ENCODE measurements at places on chromosomes 4 and X.

DNA sequence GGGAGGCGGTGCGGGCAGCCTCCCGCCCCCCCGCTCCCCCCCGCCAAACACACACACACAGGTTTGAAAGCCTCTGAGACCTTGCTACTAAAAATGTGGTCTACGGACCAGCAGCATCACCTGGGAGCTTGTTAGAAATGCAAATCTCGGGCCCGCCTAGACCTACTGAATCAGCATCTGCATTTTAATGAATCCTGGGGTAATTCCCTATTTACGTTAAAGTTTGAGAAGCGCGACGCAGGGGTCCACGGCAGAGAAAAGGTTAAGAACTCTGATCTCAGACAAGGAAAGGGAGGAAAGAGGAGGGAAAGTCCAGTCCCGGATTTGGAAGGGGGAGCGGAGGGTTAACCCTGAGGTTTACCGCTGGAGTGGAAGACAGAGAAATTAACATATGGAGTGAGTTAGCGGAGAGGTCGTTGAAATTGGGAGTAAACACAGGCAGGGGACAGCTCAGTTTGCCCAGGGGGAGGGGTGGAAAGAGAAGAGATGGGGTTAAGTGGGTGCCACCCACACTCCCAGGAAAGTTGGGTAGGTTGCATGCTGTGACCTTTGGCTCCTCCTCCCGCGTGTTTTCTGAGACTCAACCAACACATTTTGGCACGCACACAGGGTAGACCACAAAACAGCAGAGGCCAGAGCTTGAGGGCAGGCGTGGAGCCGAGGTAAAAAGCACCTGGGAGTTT lies 483.6 kb downstream of the BCOR start:
- DNase-seq: no peak

DNA sequence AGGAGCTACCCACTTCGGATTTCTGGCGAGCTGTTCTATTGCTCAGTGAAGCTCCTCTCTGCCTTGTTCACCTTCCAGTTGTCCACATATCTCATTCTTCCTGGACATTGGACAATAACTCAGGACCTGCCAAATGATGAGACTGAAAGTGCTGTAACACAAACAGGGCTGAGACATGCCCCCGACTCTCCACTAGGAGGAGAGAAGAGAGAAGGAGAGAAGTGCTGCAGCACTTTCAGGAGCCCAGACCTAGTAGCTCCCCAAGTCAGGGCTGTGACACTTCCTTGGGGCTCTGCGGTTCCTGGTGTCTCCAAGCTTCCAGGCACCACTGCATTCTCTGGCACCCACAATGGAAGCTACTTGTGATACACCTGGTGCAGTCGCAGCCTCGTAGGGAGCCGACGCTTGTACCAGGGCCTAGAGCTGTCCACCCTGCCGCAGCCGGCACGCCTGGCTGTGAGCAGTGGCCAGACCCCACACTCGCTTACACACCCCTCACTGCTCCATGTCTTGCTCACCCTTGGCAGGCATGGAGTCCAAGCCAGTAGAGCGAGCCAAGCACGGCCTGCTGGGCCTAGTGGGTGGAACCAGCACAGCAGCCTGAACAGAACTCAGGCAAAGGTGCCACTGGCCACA lies 234.9 kb downstream of the TECRL start:
- DNase-seq: no peak

DNA sequence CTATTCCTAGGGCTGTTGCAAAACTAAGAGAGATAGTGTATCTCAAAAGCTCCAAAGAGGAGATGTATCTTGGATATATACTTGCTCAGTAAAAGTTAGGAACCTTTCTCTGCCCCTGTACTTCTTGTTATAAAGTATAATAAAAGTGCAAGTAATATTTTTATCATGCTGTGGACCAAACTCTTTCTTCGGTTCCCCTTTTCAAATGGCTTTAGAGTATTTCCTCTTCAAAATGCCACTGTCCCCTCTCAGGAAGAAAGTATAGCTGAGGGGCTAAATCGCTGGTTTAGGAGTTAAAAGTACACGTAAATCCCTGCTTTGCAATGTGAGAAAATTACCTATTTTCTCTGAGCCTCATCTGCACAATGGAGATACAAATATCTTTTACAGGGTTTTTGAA lies 169.1 kb upstream of the FTHL17 start:
- no peak for DNase-seq

- DNase-seq: no peak
These were observed 30.3 kb downstream of the TLR10 start for GRCh38 chr4:38752372-38752940.

- no peak for DNase-seq
These were observed 312.9 kb downstream of the TRIML1 start for GRCh38 chr4:188452097-188452496.

GRCh38 chrX:14529290-14529989 lies at the start of gene GLRA2:
Gene GLRA2 (plus strand): TSS chrX:14529536. CDS start chrX:14530058, 522 bp downstream.
- DNase-seq: no peak

- no peak for DNase-seq
These were observed 203.0 kb downstream of the AFAP1 start for GRCh38 chr4:7736436-7737267.

GRCh38 chr4:87734936-87735335 lies 64.4 kb upstream of the IBSP start:
- no peak for DNase-seq

GRCh38 chr4:25092139-25092538 lies 61.4 kb upstream of the LGI2 start:
- DNase-seq: no peak

DNA sequence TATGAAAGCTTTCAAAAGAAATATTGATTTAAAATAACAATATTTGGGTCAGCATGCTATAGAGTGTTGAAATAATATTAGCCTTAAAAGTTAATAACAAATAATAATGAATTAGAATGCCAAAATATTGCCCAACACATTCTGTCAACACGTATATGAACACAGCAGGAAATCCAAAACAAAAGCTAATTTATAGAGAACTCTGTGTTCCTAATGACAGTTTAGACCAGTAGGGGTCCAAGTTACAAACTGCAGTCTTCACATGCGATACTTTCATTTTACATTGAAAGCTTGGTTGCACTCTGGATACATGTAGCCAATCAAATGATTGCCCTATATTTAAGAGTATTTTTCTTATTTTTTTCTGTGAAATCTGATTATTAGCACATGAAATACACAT lies 274.4 kb downstream of the DCTD start:
- DNase-seq: no peak

- DNase-seq: no peak
These were observed 8.1 kb downstream of the FOXP3 start for GRCh38 chrX:49256268-49256995.

GRCh38 chr4:163540977-163541376 lies 46.5 kb downstream of the TMA16 start:
- no peak for DNase-seq

- no peak for DNase-seq
These were observed 640.3 kb downstream of the TRIML1 start for GRCh38 chr4:188779581-188779980.

- DNase-seq: no peak
These were observed 34.6 kb upstream of the CXCL8 start for GRCh38 chr4:73705721-73706120.

- no peak for DNase-seq
These were observed 80.2 kb upstream of the ACSL4 start for GRCh38 chrX:109813236-109813635.

DNA sequence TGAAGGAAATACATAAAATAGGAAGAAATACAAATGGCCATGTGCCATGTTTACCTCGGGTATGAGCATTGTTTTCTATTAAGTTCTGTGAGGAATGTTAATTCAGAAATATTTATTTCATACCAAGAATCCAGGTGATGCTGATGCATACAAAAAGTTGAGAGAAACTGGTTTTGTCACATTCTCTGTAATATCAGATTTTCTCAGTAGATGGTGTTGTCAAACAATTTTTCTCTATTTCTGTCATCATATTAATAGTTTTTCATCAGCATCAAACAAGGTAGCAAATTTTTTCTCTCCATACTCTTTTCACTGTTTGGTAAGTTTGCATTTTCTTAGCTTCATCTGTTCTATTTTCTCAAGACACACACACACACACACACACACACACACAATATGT lies 179.8 kb downstream of the KLHL4 start:
- DNase-seq: no peak

DNA sequence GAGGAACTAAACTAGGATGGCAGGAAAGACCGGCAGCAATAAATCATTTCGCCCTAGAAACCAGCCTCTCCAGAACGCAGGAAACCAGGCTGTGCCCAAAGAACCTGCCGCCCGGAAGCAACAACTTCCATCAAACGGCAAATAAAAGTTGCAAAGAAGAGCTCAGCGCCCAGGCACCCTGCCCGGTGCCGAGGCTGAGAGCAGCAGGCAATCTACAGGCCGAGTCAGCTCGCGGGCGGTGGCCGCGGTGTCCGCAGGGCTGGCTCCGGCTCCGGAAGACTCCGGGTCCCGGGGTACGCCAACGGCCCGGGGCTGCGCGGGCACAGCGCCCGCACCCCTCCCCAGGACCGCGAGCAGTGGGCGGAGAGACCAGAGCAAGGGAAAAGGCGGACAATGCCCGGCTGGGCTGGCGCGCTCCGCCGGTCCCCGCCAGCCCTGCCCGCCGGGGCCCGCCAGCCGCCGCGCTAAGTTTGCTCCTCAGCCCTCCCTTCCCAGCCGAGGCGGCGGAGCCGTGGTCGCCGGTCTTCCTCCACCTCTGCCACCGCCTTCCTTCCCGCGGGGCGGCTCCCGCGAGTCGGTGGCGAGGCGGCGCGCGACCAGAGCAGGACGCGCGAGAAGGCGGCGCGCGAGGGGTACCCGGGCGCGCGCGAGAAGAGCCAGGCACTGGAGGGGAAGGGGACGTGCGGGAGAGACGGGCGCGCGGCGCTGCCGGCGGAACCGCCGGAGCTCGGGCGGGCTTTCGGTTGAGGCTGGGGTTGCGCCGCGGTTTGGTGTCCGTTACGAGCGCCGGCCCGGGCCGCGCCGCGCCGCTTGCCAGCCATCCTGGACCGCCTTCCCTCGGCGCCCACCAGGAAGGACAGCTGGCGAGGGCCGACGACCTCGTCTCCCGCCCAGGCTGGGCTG lies 733 bp downstream of the FRYL start:
- no peak for DNase-seq

DNA sequence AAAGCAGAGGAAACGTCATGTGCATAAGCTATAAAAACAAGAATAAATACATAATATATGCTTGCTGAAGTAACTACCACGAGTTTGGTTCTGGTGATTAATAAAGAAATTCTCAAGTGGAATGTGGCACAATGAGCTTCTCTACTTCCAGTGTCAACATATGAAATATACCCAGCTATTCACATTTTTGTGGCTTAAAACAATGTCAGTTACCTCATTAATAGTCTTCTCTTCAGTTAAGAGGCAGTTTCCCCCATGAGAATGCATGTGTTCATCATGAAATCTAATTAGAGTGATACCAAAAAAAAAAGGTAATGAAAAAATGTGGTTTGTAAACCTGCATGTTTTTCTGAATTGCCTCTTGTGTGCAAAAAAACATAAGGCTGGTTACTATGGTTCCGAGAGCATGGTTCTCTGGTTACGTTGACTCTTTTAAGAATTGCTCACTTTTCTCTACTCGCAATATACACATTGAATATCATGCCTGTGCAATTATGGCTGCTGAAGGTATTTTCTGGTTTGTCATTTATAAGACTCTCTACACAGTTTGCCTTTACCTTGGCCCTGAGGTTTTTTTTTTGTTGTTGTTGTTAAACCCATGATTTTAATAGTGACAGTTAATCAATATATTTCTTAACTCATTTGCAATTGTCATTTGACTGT lies 108.2 kb downstream of the PCDH7 start:
- DNase-seq: no peak

- DNase-seq: no peak
These were observed 88.6 kb upstream of the IL1RAPL1 start for GRCh38 chrX:28498658-28499057.

DNA sequence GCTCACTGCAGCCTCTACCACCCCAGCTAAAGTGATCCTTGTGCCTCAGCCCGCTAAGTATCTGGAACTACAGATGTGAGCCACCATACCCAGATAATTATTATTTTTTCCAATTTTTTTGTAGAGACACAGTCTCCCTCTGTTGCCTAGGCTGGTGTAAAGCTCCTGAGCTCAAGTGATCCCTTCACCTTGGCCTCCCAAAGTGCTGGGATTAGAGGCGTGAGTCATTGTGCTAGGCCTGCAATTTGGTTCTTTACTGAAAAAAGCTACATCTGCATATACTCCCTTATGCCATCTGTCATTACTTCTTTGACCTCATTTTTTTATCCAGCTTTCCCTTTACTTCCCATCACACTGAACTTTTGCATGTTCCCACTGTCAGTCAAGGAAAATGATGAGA lies 2012.4 kb upstream of the IGFBP7 start:
- no peak for DNase-seq

- no peak for DNase-seq
These were observed 9.1 kb upstream of the MAN2B2 start for GRCh38 chr4:6565691-6566390.

DNA sequence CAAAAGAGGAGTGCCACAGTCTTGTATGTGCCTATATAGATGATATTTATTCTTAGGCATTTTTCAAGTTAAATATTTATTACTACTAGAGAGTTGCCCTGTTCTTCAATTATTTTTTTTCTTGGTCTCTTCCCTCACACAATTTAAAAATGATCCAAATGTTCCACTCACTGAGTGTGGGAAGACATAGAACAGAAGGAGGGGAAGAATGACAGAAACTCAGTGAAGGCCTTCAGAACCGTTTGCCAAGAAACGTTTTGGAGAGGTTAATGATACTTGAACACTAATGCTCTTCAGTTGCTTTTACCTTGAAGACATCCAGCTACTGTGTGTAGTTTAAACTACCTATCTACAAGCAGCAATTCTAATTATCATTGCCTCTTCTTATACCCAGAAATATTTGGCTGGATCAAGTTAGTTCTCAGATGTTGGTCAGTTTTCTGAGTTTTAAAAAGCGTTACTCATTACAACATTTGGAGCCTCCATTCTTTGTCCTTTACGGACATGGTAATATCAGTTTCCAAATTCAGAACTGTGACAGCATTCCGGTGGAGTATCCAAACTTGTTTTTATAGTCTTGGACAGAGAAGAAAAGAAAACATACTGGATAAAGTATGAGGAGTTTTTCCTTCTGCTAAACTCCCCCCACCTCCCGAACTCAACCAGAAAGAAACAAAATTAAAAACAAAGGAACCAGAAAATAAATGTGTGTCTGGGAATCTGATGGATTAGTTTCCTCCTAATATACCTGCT lies 389.7 kb downstream of the SPRY1 start:
- no peak for DNase-seq

DNA sequence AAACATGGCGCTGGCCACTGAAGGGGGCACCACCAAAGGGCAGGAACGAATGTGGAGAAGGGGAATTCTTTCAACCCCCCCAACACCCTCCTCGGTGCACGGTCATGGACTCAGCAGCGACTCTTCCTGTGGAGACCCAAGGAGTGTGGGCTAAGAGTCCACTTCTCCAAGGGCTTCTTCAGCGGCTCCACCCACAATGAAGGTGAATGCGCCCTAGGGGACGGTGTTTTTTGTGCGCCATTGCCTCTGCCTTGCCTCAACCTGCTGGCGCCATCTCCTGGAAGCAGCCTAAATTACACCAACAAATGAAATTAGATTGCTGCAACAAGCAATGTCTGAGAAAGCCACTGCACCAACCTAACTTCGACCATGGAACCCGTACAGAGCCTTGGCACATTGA lies 169.2 kb upstream of the MAGEB18 start:
- DNase-seq: no peak
